ENCODE measurements at places on chromosomes 5 and 9.

DNA sequence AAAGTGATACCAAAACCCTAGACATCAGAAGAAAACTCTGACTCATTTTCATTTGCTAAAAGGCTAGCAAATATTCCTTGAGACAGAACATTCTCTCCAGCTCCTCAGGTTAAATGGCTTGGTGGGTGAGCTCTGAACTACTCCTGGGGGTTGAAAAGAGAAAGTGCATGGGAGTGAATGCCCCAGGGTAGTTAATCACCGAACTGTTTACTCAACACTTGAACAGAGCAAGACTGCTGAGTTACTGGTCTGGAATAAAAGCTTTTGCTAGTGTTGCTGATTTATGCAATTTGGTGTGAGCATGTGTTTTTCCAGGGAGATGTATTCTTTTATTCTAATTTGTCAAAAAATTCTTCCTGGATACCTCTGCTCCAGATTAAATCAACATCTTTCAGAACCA is 88.3 kb upstream of the PRDM9 start:
- peak; percentile 1 for DNase-seq

DNA sequence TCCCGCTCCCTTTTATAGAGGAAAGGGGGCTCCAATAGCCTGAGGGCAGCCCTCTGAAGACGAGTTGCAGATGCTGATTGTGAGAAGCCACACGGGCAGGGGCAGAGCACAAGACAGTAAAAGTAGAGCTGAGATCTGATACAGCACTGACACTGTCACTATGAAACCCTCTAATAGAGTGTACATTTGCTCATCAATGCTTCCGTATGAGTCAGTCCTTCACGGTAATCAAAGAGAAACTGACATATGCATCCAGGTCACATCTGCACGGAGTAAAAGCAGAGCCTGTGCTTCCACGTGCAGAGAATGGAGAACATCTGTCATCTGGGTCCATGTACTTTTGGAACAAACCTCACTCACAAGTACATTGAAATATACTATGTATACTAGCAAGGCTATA is 60.6 kb upstream of the TMEM215 start:
- DNase-seq = no peak

DNA sequence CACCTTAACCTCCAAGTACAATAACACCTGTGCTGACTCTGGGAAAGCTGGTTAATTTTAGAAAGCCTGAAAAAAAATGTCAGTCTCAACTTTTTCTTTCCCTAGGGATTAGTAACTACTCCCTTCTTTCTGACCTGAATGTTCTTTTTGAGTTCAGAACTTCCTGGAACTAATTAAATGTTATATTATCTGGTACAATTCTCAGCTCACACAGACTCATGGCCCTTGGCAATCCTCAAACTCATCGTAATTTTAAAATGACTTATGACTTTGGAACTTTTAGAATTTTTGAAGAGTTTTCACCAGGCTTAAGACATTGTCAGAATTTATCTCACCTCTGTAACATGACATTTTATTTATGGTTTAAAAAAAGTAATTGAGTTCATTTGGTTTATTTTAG is 315.0 kb downstream of the FER start:
- peak; percentile 6 for DNase-seq

- no peak for DNase-seq
Measured at GRCh38 chr5:167820101-167820990, 471.1 kb upstream of the WWC1 start.

- DNase-seq = no peak
Measured at GRCh38 chr9:71908825-71909224, 2.2 kb downstream of the ABHD17B start.

GRCh38 chr5:157345067-157345466 is 79.1 kb downstream of the CYFIP2 start:
- no peak for DNase-seq

DNA sequence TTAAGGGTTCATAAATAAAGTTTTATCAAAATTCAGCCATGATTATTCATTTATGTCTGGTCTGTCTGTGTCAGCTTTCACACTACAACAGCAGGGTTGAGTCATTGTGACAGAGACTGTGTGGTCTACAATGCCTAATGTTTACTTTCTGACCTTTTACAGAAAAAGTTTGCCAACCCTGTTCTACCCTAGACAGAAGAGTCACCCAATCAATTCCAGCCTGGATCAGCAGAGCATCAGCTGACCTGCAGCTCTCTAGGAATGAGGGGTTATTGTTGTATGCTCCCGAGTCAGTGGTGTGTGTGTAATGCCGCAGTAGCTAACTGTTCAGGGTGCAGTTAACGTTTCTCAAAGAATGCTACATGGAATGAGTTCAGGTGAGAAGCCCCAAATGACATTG is 87.3 kb downstream of the HRH2 start:
- DNase-seq = no peak

DNA sequence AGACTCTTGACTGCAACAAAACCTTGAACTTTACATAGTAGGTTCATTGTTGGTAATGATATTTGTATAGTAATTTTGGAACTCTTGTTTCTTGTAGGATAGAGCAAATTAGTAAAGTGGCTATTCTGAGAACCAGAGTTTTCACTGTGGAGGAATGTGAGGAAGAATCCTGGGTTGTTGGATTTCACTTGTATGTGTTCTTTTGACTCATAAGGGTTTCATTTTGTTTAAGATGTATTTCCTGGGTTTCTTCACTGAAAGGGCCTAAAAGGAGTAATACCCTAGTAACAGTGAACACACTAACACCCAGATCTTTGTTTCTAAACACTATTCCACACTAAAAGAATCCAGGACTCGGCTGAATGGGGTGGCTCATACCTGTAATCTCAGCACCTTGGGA is 20.1 kb downstream of the TTC1 start:
- peak; percentile 7 for DNase-seq
